Activated T-cell treated with anti-CD3 and anti-CD28 coated beads, Interleukin-2, amount 50 U/mL, for 72 hours (primary cell): ENCODE measurements at places on chromosomes 7 and 10.

DNA sequence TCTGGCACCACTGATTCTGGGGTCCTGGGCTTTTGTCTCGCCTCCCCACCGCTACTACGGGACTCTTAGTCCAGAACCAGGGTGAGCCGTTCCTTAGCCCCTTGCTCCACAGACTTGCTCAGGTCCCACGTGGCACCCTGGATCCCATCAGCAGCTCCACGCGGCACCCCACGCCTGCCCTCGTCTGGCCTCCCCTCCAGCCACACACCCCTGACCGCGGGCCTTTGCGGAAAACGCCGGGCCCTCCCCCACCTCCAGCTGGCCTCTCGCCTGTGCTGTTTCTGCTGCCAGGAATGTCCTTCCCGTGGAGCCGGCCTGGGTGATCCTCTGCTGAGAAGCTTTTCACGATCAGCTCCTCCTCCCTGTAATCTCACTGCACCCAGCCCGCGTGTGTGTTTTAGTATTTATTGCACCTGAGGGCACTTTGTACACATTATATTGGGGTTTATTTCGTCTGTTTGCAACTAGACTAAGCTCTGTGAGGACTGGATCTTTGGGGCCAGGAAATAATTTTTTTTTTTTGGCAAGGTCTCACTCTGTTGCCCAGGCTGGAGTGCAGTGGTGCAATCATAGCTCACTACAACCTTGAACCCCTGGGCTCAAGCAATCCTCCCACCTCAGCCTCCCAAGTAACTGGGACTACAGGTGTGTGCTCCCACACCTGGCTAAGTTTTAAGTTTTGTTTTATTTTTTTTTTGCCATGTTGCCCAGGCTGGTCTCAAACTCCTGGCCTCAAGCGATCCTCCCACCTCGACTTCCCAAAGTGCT, 10.5 kb upstream of the TTYH3 start:
- DNase-seq = no peak

DNA sequence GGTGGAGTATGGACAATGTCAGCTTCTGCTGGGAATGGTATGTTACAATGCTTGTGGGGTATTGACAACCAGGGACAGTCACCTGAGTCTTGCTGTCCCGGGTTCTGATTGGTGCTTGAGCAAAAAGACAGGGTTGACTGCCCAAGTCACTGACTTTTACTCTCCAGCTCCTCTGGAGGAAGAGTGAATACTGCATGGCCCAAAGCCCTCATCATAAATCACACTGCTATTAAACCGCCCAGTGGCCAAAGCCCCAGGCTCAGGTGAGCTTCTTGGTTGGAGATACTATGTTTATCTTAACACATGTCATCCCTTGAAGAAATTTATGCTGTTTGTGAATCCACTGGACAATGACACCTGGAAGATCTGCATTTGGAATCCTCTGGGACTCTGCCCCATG, 90.0 kb upstream of the IGFBP3 start:
- no peak for DNase-seq

GRCh38 chr7:139355320-139355719, 4.4 kb upstream of the LUC7L2 start:
- no peak for DNase-seq

DNA sequence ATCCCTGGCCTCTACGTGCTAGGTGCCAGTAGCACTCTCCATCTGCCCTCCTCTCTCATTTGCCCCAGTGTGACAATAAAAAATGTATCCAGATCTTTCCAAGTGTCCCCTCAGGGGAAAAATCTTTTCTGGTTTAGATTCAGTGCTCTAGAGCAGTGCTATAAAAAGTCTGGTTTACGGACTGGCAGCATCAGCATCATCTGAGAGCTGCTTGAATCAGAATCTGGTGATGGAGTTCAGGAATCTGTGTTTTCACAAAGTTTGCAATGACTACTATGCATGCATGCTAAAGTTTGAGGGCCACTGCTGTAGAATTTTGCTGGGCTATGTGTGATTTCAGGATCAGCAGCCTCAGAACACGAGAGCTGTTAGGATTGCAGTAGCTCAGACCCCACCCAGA, 356.5 kb downstream of the PHF14 start:
- DNase-seq = no peak

DNA sequence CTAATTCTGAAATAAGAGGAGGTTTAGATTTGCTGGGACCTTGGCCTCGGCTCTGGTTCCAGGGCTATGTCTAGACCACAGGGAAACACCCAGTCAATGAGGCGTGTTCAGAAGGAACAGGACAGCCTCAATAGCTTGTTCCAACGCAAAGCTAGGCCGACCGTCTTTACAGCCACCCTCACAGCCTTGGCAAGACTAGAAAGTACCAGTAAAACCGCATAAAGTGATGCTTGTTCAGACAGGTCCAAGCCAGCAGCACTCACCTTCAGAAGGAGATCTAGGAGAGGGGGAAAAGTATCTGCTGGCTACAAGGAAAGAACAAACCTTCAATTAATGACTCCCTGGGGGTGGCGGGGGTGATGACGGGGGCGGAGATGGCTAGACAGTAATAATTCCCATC, 50.1 kb upstream of the LMTK2 start:
- no peak for DNase-seq

DNA sequence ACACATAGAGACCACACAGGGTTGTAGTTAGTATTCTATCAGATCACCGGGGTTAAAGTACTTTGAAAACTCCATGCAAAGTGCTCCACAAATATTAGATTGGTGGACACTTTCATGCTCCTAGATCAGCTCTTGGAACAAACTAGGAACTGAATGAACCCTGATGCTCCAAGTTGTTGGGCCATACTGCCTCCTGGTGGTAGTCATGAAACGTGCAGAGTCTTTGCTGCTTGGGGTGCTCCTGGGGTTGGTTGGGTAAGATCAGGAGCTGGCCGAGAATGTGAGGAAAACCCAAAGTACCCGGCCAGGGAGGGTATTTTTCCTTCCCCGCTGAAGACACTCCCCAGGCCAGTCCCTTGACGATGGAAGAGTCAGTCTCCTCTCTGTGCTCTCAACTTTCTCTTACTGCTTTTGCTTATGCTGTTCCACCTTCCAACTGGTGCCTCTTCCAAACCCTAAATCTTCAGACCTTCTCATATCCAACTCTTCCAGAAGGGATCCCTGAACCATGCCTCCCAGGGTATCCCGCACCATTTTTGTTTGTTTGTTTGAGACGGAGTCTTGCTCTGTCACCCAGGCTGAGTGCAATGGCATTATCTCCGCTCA, 918 bp upstream of the RPEL1 start:
- DNase-seq = peak; percentile 71

DNA sequence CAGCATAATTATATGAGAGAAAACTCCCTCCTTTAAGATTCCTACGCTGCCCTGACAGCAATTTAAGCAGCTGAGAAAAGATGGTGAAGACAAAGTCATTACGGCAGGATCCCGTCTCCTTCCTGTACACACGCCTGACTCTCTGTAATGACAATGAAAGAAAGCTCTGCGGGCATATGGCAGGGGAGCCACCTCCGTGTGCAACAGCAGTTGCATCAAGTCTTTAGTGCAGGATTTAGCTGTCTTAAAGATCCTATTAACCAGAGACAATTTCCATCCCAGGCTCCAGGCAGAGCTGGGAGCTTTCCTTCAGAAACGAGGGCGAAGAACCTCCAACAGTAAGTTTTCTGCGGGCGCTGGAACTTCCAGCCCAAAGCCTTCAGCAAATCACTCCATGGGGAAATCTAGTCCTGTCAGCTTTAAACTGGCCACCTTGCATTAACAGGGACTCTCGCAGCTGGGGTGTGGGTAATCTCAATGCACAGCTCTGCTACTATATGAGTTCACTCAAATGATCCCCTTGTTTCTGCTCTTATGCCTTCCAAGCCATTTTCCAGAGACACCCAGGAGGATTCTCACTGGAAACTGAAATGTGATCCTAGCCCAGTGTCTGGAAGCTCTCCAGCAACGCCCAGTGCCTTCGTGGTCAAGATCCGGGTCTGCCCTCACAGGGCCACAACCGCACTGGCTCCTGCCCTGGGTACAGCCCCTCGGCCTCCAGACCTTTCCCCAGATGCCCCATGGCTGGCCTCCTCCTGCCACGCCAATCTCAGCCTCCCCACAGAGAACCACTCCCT, 74.9 kb downstream of the CTBP2 start:
- DNase-seq = no peak

DNA sequence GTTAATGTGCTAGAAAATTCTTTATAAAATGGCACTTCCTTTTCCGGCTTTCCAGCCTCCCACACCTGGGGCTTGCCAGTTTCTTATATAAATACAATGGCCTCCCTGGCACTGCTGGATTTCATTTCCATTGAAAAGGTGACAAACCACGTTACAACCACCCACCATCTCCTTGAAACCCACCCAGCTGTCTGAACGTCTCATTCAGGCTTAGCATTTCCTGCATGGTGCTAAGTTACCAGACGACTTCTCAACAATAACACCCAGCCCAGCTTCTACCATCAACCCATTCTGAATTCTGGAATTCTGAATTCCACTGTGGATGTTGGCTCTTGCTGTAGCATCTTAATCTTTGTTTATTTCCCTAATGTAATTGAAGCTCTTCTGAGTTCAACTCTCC, 499.8 kb upstream of the CELF2 start:
- DNase-seq = no peak

DNA sequence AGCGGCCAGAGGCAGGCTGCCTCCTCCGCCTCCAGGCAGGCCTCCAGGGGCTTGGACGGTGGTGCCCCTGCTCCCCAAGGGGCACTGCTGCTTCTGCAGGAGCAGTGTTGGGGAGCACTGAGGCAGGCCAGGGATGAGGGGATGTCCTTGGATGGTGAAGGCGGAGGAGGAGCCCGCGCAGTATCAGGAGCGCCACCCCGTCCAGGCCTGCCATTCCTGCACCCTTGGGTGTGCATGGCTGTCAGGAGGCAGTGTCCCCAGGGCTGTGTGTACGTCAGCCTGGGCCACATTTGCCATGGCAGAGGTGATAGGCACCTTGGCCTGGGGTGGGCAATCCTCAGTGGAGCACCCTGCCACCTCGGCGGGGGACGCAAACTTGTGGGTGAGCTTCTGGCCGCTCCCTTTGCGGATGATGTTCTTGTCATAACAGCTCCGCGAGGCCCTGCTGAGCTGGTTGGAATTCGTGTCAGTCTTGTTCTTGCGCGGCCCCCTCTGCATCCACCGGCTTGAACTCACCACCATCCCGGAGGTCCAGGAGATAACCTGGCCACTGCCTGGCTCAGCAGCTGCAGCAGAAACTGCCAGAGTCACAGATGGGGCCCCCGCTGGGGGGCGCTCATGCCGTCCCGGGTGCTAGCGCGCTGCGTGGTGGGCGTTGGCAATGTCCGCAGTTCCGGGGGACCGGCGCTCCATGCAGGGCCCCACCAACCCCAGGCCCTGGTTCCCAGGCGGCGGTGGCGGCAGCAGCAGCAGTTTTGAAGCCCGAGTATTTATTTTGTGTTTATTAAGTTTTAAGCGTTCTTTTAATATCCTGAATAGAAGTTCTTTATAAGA, 182.3 kb upstream of the ADCY1 start:
- no peak for DNase-seq

- DNase-seq = peak; percentile 19
These were observed 4.8 kb upstream of the EVX1 start for GRCh38 chr7:27237735-27238334.

GRCh38 chr10:30798646-30799185, 169.2 kb upstream of the LYZL2 start:
- DNase-seq = no peak

DNA sequence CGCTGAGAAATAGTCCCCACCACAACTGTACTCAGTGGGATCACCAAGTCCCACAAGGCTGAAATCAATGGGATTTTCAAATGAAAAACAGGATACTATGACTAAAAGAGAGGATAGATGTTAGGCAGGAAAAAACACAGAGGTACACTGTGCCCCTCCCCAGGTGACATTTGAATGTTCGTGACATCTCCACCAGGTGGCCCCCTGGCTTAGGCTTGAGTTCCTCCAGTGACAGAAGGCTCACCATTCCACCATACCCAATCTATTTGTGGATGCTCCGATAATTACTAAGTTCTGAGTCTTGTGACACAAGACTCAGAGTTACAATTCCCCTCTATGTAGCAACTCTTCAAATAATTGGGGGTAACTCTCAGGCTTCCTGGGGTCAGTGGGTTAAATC, 77.5 kb upstream of the KCNMA1 start:
- peak; percentile 13 for DNase-seq

GRCh38 chr10:3625959-3626751, 158.9 kb downstream of the KLF6 start:
- DNase-seq = no peak

DNA sequence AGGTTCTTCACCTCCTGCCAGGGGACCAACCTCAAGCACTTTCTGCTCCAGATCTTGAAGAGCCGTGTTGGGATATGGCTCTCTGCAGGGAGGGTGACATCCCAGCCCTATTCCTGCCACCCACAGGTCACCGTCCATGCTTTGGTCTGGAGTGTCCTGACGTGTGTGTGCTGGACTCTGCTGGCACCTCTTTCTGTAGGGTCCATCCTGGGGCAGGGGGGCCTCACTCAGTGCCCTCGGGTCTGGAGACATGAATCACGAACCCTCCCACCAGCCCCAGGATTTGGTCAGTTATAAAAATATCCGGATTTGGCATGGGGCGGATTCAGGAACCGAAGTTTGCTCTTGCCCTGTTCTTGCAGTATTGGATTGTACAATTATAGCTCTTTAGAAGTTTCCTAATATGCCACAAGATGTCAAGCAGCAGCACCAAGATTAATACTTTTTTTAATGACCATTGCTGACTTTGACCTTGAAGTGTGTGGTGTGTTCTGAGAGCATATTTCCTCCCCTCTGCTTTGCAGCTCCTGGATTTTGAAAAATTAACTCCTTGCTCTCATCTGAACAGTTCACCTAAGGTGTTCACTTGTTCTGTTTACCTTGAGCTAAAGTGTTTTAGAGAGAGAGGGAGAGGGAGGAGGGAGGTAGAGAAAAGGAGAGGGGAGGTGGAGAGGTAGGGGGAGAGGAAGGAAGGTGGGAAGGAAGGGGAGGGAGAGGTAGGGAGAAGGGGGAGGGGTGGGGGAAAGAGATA, 95.4 kb upstream of the SHH start:
- no peak for DNase-seq

DNA sequence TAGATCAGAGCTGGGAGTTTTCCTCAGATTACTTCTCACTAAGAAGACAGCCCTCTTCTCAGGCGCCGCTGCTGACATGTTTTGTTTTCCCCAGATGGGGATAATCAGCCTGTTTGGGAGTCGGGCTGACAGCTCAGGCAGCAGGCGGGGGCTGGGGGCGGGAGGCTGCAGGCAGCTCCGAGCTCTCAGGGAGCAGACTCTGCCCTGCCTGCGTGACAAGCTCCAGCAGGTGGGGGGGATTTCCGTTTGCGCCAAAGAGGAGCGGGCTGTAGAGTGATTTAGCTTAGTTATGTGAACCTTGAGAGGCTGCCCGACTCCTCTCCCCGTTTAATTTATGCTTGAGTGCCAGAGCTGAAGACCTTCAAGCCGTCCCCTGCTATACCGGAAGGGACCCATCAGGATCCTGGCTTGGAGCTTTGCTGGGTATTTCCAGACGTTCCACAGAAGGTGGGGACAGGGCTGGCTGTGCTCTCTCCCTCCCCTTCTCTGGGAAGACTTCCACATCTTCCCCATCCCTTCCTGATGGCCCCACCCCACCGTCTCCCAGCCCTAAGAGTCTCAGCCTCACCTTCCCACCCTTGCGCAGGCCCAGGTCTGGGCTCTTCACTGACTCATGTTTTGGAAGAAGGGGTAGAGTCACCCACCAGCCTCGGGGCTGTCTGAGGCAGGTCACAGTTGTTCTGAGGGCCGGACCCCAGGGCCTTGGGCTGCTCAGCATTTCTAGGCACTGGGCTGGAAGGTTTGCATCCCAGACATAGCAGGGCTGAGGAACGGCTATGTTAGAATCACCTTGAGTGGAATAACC, 24.7 kb upstream of the ADCYAP1R1 start:
- DNase-seq = no peak

- no peak for DNase-seq
These were observed 170.4 kb downstream of the BMPER start for GRCh38 chr7:34075523-34076370.

- no peak for DNase-seq
These were observed 57.9 kb upstream of the RNF32 start for GRCh38 chr7:156582591-156583123.

- DNase-seq = no peak
These were observed 71.8 kb downstream of the ARHGAP21 start for GRCh38 chr10:24651923-24652322.
